ENCODE measurements at places on chromosomes 1 and 21.

DNA sequence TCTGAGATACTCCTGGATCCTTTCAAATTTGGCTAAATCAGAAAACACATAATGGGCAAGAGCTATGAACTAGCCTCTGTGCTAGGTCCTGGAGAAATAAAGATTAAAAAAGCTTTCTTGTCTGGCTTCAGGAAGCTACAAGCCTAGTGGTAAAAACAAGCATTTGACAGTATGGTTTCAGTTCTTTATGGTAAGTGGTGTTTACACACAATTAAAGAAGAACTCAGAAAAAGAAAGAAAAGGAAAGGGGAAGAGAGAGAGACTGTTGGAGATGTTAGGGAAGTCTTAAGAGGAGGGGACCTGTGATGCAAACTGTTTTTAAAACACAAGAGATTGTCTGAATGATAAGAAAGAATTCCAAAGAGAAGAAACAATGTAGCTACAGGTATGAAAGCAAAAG is 1.8 kb downstream of the OR10J1 start:
- DNase-seq = no peak

DNA sequence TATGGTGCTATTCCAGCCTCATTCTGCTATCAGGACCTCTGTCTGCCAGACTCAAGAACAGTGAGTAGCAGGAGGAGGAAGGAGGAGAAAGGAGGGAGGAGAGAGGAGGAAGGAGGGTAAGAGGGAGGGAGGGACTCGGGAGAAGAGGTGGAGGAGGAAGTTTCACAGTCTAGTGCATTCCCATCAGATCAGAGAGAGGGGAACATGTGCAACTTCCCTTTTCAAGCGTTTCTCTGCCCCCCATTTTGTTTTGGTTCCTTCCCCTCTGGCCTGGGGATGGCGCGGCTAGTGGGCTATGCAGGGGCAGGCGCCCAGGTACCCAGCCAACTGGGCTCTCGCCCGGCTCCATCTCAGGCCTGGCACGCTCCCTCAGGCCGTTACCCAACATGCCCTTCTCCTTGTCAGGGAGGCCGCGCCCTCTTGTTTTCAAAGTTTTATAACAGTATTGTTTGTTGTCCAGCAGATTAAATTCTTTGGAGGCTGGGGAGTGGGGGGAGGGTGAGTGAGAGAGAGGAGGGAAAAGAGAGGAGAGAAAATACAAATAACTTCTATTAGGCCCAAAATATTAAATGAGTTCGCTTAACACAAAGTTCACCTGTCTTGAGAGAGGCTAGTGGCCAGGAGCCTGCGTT is 56.0 kb downstream of the CD46 start:
- DNase-seq = no peak

DNA sequence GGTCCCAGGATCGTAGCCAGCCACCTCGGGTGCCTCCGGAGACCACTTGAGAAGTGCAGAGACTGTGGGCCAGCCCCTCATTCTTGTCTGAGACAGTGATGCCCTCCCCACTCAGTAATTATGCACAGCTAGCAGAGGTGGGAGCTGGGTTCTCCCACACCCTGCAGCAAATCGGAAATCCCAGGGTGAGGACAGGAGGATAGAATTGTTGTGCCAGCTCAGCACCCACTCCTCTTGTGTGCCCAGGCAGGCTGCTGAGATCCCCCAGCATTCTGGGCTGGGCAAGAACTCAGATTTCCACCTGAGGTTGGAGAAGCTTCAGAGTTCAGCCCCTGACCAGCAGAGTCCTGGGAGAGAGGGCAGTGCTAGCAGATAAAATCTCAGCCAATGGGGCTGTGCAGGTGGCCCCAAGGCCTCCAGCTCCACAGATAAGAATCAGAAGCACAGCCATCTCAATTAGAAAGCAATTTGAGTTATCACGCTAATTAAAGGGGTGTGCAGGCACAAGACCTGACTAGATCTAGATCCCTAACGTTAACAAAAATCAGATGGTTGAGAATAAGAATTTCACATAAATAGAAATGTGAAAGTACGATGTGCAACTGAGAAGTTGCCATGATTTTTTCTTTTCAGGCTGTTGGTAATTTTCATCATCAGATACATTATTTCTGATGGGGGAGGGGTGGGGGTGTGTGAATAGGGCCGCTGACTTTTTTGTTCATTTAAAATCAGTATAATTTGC is 45.5 kb upstream of the IRF2BP2 start:
- no peak for DNase-seq

GRCh38 chr1:226063977-226064815 is 1.7 kb downstream of the H3-3A start:
- no peak for DNase-seq

GRCh38 chr1:236465231-236465958 is 58.4 kb upstream of the LGALS8 start:
- DNase-seq = no peak

DNA sequence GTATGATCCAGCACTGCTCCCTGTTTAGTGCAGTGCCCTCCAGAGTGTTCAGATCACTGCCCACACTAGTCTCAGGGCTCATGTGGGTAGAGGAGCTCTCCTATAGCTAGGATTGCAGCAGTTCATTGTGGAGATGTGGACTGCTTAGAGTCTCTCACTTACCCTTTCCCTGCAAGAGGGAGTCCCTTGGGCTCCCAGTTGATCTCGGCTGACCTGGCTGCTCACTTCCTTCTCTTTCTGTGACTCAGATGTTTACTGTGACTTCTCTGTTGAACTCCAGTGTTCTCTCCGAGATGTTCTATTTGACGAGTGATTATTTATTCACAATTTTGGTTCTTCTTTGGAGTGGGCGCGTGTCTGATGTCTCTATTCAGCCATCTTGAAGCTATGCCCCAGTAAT is 141.9 kb downstream of the PTBP2 start:
- DNase-seq = no peak

- no peak for DNase-seq
Observed at GRCh38 chr1:147676311-147677085, 6.2 kb upstream of the ACP6 start.

GRCh38 chr1:89953131-89953626 is 41.7 kb upstream of the ZNF326 start:
- no peak for DNase-seq

DNA sequence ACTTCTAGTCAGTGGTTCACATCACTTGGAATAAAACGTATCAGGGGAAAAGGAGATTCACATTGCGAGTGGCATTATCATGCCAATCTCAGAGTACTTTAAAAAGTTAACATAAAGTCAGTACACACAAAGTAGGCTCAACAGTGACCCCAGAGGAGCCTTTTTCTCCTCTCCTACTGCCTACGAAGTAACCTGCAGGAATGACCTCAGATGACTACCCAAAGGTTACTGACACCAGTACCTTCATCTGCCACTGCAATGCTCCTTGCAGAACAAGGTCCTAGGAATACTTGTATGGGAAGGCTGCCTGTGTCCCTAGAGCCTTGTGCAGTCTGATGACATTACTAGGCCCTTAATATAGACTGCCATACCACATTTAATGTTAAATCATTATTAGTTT is 389.8 kb upstream of the LYPLAL1 start:
- DNase-seq = no peak

DNA sequence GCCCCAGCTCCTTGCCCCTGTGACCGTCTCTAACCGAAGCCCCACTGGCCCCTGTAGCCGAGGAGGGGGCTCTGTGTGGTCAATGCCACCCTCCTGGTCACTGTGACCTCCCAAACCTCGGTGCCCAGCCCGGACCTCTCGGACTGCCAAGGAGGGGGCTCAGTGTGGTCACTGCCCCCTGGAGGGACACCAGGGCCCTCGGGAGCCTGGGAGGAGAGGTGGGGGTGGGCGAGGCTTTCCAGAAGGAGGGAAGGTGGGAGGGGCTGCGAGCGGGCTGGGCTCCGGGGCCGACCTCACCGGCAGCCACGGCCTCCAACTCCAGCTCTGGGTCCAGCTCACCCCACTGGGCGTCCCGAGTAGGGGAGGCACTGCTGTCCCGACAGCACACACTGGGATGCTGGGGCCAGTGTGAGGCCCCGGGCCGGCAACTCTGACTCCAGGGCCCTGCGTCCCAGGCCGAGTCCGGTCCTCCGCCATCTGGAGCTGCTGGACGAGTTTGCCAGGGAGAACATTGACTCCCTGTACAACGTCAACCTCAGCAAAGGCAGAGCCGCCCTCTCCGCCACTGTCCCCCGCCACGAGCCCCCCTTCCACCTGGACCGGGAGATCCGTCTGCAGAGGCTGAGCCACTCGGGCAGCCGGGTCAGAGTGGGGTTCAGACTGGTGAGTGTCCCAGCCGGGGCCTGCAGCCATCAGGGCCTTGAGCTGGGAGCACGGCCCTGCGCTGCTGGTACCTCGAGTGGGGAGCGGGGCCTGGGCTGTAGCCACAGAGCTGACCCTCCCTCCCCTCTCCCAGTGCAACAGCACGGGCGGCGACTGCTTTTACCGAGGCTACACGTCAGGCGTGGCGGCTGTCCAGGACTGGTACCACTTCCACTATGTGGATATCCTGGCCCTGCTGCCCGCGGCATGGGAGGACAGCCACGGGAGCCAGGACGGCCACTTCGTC is 6.4 kb downstream of the SCNN1D start:
- DNase-seq = no peak

DNA sequence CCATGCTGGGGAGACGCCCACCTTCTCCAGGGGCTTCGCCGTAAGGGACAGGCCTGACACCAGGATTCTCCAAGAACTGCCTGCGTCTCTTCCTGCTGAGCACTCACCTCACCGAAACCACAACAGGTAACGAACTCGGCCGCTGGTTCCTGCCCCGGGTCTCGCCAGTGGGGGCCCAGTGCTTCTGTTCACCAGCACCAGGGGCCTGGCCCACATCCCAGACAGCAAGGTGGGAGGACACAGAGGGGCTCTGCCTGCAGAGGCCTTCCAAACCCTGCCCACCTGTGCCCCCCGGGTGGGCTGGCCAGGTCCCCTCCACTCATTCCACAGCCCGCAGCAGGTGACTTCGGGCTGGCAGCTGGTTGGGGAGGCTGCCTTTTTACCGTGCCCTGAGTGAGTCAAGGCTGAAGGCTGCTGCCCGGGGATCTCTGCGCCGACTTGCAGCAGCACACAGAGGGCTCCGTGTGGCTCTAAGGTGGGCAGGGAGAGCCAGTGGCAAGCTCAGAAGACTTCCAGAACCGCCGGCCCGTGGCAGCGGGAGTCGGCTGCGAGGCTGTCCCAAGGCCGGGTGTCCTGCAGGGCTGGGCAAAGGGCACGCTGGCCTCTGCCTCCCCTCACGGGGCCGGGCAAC is 14.7 kb upstream of the COL18A1 start:
- no peak for DNase-seq

GRCh38 chr1:160550572-160551034 is 27.5 kb upstream of the SLAMF6 start:
- DNase-seq = peak; percentile 35

DNA sequence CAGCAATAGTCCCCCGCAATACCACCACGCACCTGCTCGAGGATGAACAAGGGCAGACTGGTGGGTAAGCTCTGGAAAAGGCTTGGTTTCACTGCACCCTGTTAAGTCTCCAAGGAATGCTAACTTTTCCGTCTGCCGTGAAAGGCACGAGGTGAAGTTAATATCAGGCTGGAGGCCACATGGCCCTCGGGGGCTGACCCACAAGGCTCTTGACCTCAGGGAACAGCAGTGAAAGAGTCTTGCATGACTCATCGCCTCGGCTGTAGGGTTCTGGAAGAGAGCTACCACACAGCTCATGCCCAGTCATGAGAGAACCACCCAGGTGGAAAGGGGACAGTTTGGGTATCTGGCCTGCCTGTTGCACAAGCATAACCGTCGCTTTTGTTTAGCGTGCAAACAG is 24.7 kb downstream of the SCCPDH start:
- no peak for DNase-seq

- DNase-seq = no peak
Observed at GRCh38 chr1:24119489-24119858, 7.5 kb upstream of the MYOM3 start.

DNA sequence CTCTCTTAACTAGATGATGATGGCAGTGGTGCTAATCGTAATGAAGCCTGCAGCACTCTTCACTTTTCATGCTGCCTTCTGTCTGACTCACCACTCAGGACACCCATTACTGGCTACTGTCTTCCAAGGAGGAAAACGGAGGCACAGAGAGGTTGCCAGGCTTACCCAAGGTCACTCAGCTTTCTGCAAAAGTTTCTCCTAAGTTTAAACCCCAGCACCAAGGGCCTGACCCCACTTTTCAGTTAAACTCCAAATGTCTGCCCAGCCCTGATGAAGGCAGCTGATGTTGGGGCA is 78.1 kb upstream of the RUNX3 start:
- no peak for DNase-seq

GRCh38 chr1:92443893-92444292 is 42.8 kb downstream of the GFI1 start:
- no peak for DNase-seq

DNA sequence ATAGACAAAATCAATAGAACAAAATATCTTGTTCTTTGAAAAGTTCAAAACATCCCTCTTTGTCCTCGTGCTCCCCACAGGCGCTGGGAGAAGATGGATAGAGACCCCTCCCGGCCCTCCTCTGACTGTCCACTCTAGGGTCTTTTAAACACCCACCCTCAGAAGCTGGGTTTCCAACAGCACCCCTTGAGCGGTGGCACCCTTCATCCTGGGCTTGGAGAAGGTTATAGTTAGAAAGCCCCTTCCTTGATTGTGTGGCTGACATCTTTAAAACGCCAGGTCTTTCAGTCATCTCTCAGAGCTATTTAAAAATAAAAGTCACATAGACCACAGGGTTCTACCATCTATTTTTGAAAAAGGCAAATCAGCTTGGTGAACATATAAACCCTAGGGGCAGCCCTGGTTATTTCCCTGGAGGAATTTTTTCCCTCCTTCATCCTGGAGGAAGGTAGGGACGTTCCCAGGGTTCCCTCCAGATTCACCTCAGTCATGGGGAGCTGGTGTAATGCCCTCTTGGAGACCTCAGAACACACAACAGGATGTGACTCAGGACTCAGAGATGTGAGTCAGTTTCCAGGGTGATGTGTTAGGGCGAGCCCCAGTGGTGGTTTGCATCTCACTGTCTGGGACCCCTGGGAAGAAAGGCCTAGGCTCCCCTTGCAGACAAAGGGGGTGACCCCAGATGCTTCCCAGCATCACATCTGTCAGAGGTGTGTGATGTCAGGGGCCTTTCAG is 138.5 kb downstream of the CLIC6 start:
- DNase-seq = peak; percentile 61

DNA sequence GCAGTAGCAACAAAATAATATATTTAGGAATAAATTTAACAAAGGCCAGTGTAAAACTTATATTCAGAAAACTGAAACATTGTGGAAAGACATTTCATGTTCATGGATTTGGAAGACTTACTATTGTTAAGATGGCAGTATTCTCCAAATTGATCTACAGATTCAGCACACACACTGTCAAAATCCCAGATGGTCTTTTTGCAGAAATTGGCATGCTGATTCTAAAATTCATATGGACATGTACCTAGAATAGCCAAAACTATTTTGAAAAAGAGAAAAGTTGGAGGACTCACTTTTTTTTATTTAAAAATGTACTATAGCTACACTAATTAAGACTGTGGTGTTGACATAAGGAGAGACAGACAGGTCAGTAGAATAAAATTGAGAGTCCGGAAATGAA is 32.0 kb upstream of the SH3D21 start:
- DNase-seq = no peak

GRCh38 chr1:185401019-185401418 is 84.0 kb upstream of the IVNS1ABP start:
- DNase-seq = no peak

DNA sequence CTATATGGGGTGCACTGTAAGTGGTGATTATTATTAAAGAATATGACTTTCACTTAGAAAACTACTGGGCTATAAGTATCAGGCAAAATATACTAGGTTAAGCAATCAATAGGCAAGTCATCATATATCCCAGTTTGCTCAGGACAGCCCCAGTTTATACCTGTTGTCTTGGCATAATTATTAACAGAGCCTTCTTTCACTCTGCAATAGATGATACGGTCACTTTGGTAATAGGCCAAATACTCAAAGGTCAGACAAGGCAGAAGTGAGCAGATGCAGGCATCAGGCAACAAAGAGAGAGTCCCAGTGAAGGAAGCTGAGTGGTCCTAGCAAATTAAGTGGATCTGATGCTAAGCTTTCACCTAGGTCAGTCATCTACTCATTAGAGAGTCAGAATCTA is 599.9 kb downstream of the LMO4 start:
- no peak for DNase-seq

Measured in activated T-cell treated with anti-CD3 and anti-CD28 coated beads for 24 hours (primary cell).